ENCODE measurements at places on chromosomes 6 and 20.

GRCh38 chr6:53869964-53870363 is 75.2 kb downstream of the LRRC1 start:
- no peak for DNase-seq

GRCh38 chr20:62709537-62709905 is 885 bp downstream of the NTSR1 start:
- no peak for DNase-seq

DNA sequence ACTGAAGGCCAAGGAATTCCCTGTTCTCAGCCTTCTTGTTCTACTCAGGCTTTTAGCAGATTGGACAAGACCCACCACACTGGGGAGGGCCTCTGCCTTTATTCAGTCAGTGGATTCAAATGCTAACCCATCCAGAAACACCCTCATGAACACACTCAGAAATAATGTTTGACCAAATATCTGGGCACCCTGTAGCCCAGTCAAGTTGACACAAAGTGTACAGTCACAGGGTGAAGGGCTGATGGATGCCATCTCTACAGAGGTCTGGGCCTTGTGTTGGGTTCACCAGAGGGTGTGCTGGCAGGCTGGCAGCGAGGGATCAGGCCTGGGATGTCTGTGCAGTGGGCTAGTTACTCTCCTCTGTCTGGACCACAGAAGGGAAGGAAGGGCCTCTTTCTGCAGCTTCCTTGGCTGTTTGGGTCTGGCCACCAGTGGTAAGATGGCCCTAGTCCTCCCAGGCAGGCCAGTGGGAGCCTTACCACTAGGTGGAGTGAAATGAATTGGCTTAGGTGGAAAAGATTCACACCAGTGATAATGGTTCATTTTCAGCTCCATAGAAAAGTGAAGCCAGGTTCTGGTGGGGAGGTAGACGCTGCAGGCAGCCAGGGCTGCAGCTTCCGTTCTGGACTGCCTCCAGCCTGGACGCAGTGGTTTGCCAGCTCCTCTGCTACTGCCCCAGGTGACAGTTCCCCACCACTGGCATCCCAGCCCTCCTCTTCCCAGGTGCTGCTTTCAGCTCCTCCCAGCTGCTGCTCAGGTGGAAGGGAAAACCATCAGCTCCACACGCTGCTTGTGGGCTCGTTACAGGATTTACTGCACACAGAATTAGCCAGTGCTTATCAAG is 9.2 kb downstream of the TUBB2A start:
- DNase-seq, result no peak

DNA sequence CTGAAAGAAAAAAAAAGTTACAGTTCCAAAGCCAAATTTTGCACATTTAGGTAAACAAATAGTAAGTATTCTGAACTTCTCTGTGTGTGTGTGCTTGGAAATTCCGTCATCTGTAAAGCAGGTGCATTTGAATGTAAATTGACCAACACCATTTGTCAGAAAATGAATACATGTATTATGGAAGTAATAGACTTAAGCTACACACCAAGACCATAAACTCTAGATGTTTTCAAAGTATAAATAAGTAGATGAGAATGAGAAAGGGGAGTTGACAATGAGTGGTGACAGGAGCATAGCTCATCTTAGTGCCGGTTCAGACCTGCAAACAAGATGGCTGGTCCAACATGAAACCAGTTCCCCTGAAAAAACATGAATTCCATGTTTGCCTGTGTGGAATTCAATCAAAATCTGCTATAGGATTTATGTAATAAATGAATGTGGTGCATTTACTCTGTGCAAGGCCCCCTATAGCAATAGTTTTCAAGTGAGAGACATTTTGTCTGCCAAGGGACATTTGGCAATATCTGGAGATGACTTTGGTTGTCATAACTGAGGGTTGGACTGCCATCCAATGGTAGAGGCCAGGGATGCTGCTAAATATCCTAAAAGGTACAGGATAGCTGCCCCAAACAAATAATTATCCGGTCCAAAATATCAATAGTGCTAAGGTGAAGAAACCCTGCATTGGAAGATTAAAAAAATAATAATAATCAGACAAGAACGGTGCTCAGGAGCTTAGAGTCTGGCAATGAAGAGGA is 11.0 kb upstream of the FILIP1 start:
- DNase-seq, result no peak

GRCh38 chr20:2602046-2602735 is 50.2 kb upstream of the NOP56 start:
- DNase-seq, result no peak

DNA sequence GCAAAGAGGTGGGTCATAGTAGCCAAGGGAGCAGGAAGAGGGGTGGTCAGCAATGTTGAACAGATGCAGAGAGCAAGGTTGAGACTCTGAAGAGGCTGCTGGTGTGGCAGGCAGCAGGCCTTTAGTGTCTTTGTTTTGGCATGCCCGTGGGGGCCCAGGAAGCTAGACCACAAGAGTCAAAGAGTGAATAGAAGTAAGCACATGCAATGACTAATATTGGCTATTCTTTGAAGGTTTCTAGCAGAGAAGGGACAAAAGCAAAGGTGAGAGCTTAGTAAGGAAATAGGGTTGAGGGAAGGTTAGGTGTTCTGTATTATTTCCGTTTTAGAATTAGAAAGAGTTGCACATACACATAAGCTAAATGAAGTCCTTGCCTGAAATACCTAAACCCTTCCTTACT is 18.8 kb downstream of the TDRD6 start:
- no peak for DNase-seq

DNA sequence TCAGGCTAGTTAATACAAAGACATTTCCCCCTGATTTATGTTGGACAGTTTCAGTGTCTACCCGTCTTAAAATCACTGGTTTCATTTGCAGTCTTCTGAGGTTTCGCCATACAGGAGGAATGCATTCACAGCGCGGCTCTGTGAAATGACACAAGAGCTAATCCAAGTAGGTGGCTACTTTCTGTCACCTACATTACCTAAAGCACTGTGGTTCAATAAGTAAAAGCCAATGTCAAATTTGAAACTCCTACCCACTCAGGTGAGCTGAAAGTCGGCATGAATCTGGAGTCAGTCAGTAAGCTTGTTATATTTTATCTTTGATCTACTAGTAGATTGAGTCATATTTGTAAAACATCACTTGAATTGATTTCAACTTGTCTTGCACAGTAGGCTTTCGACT is 370.8 kb downstream of the LAMA2 start:
- no peak for DNase-seq

GRCh38 chr6:96864216-96865054 is 27.2 kb upstream of the GPR63 start:
- peak; percentile 91 for DNase-seq

DNA sequence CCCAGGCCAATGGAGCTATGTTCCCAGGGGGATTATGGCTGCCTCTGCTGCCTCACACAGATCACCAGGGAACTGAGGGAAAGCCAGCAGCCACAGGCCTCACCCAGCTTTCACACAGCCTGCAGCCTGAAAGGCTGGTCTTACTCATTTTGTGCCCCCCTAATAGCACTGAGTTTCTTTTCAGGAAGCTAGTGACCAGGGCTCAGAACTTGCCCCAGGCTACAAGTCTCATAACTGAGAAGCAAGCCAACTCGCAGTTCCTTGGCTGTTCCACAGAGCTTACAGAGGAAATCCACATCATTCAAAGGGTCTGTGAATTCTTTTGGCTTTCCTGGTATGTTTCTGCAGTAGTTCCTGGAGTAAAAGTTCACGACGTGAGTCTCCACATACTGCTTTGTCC is 524.8 kb upstream of the GJE1 start:
- no peak for DNase-seq

GRCh38 chr20:63979229-63979556 is 249 bp downstream of the SAMD10 start:
- DNase-seq, result no peak

- DNase-seq, result no peak
Measured at GRCh38 chr6:15941168-15941567, 187.7 kb upstream of the MYLIP start.

DNA sequence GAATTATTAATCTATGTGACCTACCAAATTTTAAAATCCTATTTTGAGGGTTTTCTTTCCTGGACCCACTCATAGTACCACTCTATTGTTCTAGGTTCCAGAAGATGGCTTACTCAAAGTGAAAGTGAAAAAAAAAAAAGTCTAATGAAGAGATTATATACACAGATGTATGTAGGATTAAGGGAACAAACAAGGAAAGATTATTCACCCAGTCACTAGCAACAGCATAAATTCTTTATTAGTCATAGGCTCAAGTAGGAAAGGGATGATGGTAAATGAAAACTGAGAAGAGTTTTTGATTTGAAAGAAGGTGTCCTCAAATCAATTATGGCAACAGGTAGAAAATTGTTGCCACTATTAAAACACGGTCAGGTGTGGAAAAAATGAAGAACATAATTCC is 923.7 kb downstream of the TBC1D32 start:
- DNase-seq, result no peak

DNA sequence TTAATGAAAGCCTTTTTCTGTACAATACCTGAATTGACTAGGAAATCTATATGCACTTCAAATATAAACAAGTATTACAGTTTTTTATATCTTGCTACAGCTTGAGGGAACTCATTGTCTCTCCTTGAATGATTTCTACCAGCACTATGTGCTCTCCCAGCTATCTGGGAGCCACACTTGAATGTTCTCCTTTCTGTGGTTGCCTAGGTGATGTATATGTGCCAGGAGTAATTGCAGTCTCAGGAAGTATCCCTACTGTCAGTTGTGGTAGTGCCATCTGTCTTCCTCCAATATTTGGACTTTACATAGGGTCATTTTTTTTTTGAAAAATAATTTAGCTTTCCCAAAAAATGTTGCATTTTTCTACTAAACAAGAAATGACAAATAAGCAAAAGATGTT is 288.0 kb upstream of the PLCB4 start:
- DNase-seq, result peak; percentile 54

- DNase-seq, result no peak
Measured at GRCh38 chr20:62631336-62632308, 10.7 kb upstream of the SLCO4A1 start.

GRCh38 chr6:21918666-21919065 is 325.1 kb downstream of the SOX4 start:
- DNase-seq, result no peak

- no peak for DNase-seq
Measured at GRCh38 chr20:49630396-49630951, 62.5 kb upstream of the PTGIS start.

GRCh38 chr6:154754152-154754551 is 20.9 kb downstream of the SCAF8 start:
- no peak for DNase-seq

GRCh38 chr6:147035886-147036285 is 168.3 kb upstream of the STXBP5 start:
- DNase-seq, result no peak

DNA sequence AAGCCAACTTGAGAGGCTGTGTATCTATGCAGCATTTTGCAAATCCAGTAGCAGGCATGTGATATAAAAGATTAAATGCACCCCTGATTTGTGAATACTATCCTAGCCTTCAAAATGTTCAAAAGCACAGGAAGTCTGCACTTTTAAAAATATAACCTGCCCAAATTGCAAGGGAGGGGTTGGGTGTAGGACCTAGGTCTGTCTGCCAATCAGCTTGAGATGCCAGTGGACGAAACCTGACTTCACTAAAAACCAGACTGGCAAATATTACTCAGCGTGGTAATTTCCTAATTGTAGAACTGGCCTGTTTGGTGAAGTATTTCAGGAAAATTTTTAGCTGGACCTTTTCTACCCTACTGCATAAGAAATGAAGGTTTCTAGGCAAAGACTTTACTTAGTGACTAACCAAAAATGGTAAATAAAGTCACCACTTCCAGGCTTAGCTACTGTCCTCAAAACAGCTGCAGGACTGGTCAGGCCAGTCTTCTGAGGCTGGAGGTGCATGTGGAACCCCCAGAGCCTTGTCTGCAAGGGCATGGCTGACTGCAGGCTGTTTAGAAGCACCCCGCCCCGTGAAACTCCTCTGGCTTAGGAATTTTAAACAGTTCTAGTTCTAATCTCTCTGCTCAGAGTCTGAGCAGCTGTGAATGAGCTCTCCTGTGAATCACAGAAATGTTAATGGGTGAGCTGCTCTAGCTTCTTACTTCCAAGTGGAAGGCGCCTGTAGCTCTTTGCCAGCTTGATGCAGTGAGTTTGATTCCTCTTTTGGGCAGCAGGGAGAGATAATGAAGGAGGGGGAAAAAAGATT is 104.4 kb upstream of the ESR1 start:
- no peak for DNase-seq

DNA sequence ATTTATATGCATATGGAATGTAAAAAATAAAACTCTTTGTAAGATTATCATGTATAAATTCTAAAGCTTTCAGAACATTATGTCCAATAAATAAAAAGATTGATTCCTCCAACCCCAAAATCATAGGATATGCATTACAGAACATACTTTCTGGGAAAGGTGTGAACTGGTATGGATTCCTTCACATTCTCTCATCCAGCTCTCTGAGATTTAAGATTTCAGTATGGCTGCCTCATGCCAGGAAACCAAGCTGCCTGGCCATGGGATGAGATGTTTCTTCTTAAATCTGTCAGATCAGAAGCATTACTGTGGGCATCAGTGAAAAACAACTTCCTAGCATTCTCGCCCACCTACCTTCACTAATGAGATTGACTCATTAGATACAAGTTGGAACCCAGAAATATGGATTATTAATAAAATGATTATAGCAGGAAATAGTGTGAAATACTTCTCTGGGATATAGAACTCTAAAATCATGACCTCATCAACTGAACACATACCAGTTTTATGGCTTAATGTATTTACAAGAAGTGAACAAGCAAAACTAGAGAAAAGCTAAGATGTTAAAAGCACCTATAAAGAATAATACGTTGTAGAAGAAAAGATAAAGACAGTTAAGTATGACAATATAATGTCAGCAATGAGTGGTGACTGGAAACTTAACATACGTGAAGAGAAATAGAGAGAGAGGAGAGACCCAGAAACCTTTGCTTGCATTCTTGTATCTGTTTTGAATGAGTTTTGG is 171.6 kb upstream of the PHACTR1 start:
- no peak for DNase-seq

DNA sequence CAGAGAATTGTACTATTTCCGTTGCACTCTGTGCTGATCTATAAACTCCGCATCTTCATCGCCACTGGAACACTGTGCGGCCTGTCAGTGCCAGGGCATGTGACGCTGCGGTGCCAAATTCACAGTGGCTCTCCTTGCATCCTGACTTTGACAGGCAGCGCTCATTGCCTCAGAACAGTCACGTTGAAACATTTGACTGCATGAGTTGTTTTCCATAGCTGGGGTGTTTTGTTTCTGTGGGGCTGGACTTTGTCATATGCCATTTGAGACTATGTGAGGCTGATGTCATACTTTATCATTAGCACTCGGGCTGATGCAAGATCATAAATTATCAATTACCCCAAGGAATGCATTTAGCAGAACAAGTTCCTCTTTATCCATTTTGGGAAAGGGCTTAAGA is 32.7 kb downstream of the CFAP61 start:
- peak; percentile 86 for DNase-seq

- DNase-seq, result no peak
Measured at GRCh38 chr6:52552278-52552643, 24.6 kb downstream of the TRAM2 start.

GRCh38 chr6:46011188-46012085 is 4.2 kb downstream of the CLIC5 start:
- DNase-seq, result no peak

- no peak for DNase-seq
Measured at GRCh38 chr20:24894488-24894887, 54.6 kb upstream of the CST7 start.
